Skin of body (tissue), 3 donors: ENCODE measurements at places on chromosomes 4 and X. TPM values are rescaled to one million over a fixed set of nuclear protein-coding genes. Genes with fewer than 3 reads are reported as not detected.

- DNase-seq: no peak
Observed at GRCh38 chr4:32334759-32335158, 1614.6 kb downstream of the PCDH7 start.

Gene KLKB1
- 0.20 TPM for total RNA-seq

- DNase-seq: no peak
Observed at GRCh38 chr4:152359208-152360044, 176.5 kb downstream of the FBXW7 start.

DNA sequence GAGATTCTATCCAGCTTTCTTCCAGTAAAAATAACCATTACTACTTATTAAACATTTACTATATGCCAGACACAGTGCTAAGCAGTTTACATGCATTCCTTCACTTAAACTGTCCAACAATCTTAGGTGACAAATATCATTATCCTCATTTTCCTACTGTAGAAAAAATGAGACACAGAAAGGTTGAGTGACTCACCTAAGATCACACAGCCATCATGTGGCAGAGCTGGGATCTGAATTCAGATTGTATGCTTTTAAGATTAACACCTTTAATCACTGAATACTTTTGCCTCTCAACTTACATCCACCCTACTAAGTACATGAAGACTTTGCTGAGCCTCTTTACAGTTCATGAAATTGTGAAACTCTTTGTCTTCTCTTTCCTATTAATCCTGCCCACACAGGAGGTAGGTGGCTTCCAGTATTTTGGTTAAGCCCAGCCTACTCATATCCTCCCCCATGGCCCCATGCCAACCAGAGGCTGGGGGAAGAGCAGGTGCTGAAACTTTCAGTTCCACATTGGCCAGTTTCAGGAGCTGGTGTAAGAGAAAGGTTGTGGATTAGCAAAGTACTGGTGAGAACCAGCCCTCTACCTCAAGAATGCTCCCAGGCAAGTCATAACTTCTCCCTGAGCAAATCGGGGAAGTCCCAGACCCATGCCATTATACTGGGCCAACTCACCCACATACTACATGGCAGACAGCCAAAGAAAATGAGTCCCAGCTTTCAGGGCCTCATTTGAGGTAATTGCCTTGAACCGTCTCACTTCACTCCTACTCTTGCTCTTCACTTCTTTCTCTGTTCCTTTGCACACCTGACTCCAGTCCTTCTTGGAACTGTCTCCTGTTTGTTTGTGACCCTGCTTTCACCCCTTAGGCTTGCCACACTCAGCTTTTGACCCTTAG, 211.1 kb downstream of the GUCY2F start:
- DNase-seq: no peak
